ENCODE measurements at places on chromosomes 5 and 9. TPM values are rescaled to one million over a fixed set of nuclear protein-coding genes. Genes with fewer than 3 reads are reported as not detected.

The GCNT4 gene
- 0.04 TPM for total RNA-seq

The TXNDC8 gene
- total RNA-seq, result not detected

The DOK3 gene
- total RNA-seq, result 2.7 TPM

The FBXW11 gene
- 45.4 TPM for total RNA-seq

The TRIM36 gene
- 2.0 TPM for total RNA-seq

The DMRT1 gene
- not detected for total RNA-seq

The SELENOP gene
- 142 TPM for total RNA-seq

The MLLT3 gene
- total RNA-seq, result 74.8 TPM

The MRPS27 gene
- total RNA-seq, result 45.7 TPM

The SVEP1 gene
- total RNA-seq, result 28.5 TPM

The PCDHA13 gene
- total RNA-seq, result 0.04 TPM

The IL31RA gene
- total RNA-seq, result 0.89 TPM

The TAF11L10 gene
- not detected for total RNA-seq

The SAXO1 gene
- 0.04 TPM for total RNA-seq

The VLDLR gene
- total RNA-seq, result 18.9 TPM

The CD74 gene
- 50.2 TPM for total RNA-seq

The FBP2 gene
- total RNA-seq, result 105 TPM

The ACTBL2 gene
- not detected for total RNA-seq

DNA sequence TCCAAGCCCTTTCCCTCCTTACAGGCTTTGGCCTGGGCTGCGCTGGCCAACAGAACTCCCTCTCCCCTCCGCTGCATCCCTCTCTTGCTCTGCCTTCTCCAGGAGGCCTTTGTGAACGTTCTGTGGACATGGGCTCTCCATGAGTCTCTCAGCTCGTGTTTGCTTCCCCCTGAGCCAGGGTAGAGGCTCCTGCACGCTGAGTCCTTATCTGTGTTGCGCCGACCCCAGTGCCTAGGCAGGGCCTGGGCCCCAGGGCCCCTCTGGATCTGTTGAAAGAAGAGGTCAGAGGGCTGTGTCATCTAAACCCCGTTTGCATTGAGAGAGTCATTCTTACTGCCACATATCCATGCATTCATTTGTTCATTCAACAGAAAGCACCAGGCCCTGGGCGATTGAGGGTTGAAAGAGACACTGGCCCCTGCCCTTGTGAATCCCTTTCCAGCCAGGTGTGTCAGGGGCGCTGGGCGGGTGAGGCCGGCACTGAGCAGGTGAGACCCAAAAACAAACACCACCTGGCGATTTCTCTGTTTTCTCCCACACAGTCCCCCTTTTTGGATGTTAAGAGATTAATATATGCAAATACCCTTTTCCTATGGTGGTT, 111.2 kb upstream of the IER5L start:
- no peak for DNase-seq

DNA sequence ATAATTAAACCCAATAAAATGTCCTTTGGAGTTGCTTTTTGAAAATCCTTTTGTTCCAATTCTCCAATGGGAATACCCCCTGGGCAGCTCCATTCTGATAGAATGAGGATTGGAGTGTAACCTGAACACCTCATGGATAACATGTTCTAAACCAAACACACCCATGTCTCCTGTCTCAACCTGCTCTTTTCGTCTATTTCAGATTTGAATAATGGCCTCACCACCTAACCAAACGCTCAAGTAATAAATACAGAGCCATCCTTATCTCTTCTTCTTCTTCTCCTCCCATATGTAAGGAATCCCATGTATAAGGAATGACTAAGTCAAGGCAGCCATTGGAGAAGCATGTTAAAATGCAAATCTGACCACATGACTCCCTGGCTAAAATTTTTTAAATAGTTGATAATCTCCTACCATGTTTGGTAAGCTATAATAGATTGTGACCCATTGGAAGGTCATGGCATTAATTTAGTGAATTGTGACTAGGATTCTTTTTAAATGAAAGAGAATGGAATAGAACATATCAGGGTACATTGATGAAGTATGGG, 26.0 kb downstream of the ELL2 start:
- no peak for DNase-seq

- DNase-seq, result no peak
Observed at GRCh38 chr5:150584556-150585335, 55.7 kb upstream of the SYNPO start.

DNA sequence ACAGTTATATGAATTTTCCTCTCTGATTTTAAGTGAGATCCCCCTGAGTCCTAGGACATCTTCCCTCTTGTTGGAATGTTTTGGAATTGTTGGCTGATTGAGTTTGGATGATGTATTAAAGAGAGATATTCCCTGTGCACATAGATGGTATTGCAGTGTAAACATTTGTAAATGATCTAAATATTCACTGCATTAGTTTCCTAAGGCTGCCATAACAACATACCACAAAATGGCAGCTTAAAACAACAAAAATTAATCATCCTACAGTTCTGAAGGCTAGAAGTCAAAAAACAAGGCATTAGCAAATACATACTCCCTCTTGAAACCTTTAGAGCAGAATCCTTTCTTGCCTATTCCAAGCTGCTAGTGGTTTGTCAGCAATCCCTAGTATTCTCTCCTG, 38.0 kb upstream of the MROH2B start:
- no peak for DNase-seq

DNA sequence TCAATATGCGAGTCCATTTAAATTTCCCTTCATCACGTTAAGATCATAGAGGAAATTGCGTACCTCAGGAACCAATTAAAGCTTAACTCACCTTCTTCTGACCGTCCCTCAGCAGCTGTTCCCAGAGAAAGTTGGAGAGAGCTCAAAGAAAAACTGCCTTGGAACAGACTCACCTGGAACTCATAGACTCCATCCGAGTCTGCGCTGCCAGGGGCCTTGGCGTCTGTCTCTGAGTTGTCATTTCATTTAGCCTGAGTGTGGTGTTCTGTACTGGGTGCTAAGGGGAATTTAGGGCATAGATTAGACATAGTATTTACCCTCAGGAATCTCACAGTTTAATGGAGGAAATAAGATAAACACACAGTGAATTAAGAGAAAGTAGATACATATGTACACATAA, 892.7 kb downstream of the TLE1 start:
- peak; percentile 86 for DNase-seq

GRCh38 chr5:144092508-144092907, 78.0 kb downstream of the YIPF5 start:
- no peak for DNase-seq

DNA sequence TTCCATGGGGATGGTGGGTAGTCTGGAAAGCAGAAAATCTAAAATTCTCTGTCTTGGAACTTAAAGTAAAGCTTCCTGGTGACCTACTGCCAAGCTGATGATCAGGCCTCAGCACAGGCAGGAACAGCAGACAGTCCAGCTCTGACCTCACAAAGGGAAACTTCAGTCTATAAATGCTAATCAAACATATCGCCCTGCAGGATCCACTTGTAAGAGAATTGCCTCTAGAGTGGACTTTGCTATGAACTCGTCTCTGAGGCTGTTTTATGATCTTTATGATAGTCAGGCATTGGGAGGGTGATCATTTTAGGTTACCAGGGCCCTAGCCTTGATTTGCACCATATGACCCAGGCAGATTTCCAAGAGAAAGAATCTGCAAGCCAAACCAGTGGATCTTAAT, 67.6 kb upstream of the SELENOP start:
- peak; percentile 18 for DNase-seq

DNA sequence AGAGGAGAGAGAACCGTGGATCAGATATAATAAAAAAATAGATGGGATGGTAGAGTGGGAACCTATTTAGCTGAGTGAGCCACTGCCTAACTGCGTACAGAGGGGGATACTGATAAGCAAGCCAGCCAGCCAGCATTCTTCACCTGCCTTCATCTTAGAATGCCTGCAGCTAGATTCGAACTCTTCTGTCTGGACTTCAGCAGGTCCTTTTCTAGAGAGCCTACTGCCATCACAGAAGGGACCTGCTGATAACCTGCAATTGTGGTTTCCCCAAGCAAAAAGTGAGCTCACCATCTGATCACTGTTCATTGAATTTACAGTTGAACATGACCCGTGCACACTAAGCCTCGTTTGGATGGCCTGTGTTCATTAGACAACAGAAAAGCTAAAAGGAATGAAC, 109.4 kb downstream of the CDC42SE2 start:
- DNase-seq, result no peak

GRCh38 chr9:125476645-125477044, 215.0 kb downstream of the GAPVD1 start:
- no peak for DNase-seq

DNA sequence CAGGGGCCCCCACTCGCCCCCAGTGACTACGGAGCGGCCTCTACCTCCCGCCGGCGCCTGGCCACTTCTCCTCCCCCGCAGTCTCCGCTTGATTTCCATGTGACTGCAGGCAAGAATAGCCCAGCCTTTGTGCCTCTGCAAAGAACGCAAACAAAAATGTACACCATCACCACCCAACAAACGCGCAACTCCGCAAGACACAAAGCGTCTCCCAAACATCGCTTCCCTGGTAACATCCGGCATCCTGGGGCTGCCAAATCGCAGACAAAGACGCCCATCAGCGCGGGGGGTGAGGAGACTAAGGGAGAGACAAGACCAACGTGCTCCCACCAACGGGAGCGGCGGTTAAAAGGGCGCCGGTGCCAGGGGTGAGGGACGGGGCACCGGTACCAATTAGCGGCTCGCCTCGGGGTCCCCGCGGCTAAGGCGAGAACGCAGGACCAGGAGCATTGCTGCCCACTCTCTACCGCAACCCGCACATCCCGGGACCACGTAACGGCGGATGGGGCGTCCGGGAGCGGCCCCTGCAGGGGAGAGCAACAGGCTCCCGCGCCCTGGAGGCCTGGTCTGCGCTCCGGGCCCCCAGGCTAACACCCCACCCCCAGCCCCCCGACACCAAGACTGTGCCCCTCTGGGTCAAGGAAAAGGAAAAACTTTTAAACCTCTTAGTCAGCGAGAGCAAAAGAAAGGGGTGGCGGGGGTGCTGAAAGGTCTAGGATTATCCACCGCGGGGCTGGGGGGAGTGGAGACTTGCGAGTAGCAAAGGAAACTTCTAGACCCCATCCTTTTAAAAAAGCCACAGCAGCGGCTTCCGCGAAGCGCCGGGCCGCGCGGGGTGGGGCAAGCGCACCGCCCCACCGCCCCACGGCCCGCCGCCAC, 885 bp downstream of the MPDZ start:
- peak; percentile 84 for DNase-seq

- DNase-seq, result no peak
Observed at GRCh38 chr5:58018016-58018415, 441.9 kb downstream of the PLK2 start.

- DNase-seq, result no peak
Observed at GRCh38 chr9:97072285-97072776, 33.4 kb upstream of the CTSV start.

- no peak for DNase-seq
Observed at GRCh38 chr5:16781828-16782626, 154.1 kb downstream of the MYO10 start.

- no peak for DNase-seq
Observed at GRCh38 chr5:127019928-127020327, 10.4 kb downstream of the MARCHF3 start.

GRCh38 chr5:21931116-21931515, 922.0 kb downstream of the CDH12 start:
- peak; percentile 14 for DNase-seq

GRCh38 chr5:115379622-115380344, 83.3 kb upstream of the CCDC112 start:
- DNase-seq, result no peak

DNA sequence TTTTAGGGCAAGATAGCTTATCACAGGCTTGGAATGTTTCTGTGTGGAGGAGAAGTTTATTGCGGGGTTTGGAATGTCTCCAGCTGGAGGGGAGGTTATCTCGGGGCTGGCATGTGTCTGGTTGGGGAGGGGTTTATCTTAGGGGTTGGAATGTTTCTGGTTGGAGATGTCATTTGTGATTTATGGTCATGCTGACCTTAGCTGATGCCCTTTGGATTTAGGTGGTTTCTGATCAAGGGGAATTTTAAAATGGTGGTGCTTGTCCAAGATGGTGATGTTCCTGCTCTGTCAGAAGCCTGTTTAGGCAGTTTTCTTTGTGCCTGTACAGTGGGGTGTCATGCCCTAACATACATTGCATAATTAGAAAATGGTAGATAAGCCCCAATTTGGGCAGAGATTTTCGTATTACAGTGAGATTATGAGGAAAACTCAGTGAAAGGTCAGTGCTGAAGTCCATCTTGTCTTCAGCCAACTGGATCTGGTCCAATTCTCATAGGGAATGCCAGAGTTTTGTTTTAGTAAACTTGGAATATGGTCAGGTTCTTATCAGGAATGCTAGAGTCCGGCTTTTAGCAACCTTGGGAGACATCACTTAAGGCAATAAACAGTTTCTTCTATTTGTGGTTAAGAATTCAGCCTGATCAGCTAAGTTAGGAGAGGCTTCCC, 14.3 kb downstream of the CDK20 start:
- peak; percentile 13 for DNase-seq

DNA sequence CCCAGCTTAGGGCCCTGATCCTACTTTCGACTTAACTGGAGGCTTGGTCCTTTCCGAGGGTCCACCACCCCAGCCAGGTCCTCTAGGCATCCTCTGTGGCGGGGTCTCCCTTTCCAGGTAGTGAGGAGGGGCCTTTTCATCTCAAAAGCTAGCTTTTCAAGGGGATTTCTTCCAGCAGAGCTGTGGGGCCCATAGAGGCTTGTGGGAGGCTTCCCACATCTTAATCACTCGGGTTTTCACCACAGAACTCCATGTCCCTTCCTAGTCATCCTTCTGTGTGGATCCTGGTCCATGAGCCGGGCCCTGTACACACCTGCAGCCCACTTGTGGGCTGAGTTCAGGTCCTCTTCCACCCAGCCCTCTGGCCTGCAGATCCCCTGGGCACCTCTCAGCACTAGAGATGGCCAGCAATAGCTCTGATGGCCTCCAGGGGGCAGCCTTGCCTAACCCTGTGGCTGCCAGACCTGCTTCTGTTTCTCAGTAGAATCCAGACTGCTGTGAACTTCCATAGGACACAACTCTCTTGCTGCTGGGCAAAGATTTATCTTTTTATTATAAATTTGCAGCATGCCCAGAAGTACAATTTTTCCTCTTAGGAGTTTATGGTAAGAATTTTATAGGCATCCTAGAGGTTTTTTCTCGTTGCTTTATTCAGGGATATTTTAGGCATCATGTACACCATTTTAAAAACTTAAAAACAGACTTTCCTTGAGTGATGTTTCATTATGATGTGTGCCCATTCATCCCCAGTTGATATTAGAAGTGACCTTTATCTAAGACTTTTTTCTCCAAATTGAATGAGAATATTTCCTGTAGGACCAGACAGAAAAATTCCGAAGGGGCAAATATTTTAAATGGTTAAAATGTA, 208.9 kb downstream of the TRIO start:
- DNase-seq, result peak; percentile 73

- DNase-seq, result no peak
Observed at GRCh38 chr5:170903075-170903474, 41.3 kb downstream of the RANBP17 start.
